AG09319 (cell line): ENCODE measurements at places on chromosomes 2 and 18.

DNA sequence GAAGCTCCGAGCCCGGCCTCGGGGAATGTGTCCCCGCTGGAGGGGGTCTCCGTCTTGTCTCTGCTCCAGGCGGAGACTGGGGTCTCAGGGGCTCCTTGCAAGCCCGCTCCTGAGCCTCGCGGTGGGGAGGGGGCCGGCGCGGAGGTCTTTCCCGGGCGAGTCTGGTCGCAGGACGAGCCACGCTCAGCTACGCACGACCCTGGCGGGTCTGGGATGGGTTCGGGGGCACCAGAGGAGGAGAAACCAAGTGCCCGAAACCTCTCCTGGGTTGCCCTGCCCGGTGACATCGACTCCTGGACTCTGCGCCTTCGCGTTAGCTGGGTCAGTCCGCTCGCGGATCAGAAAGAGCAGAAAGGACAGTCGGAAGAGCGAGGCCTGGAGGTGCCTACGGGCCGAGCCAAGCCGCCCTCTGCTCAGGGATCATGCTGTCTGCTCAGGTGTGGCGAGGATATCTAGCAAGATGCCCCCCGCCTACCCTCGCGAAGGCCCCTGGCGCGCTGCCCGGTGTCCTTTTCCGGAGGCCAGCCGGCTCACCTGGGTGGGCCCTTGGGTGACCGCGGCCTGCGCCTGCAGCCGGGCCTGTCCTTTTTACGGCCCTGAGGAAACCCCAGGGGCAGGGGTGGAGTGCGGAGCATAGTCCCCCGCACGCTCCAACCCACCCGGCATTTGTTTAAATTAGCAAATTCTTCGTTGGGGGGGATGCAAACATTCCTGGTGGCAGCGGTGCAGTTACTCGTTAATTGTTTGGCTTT, 58.7 kb downstream of the SNORC start:
- no peak for DNase-seq

DNA sequence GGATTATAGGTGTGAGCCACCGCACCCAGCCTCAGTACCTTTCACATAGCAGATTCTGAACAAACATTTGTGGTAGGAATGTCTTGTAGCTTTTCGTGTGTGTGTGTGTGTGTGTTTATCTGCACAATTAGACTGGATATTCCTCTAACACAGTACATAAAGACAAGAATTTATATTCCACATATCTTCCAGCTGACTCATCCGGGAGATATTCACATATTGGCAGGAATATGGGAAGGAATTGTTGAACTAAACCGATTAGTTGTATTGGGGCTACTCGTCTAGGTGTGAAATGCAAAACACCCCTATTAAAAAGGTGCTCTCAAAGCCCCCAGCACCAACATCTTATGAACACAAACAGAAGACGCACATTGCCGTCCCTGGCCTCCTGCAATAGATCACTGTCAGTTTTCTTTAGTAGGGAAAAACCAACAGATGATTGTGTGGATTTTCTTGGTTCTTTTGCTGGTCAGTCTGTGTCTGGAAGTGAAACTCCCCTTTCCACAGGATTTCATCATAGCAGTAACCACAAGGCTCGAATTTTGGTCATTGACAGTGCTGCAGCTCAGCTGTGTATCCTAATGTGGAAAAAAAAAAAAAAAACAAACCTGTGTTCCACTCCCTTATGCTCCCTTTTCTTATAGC, 208.5 kb upstream of the ACVR2A start:
- peak; percentile 42 for DNase-seq

- no peak for DNase-seq
These were observed 64.0 kb downstream of the MBP start for GRCh38 chr18:77068321-77069312.

- no peak for DNase-seq
These were observed 335.2 kb downstream of the KCNJ3 start for GRCh38 chr2:155033652-155034051.

GRCh38 chr2:80719607-80720006, 415.1 kb upstream of the LRRTM1 start:
- no peak for DNase-seq

GRCh38 chr2:227509076-227509475, 37.1 kb downstream of the AGFG1 start:
- no peak for DNase-seq

- DNase-seq = no peak
These were observed 332.8 kb downstream of the MYCN start for GRCh38 chr2:16273111-16273510.

GRCh38 chr2:34602262-34602661, 1003.2 kb upstream of the FAM98A start:
- DNase-seq = no peak

- DNase-seq = no peak
These were observed 260.4 kb upstream of the DSEL start for GRCh38 chr18:67776929-67777328.

DNA sequence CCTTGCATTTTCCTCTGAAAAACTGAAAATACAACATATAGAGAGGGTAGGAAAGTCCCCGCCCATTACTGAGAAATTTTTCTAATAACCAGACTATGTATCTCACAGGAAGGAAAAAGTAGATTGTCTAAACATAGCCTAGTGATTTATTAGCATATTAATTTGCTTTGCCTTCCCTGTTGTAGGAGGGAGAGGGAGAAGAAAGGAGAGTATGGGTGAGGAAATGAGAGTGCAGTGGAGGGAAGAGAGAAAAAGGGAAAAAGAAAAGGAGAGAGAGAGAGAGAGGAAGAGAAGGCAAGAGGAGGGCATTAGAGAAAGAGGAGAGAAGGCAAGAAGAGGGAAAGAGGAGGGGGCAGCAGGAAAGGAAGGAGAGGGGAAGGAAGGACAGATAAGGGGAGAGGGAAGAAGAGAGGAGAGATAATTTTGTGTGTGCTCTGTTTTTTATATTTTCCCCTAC, 3.6 kb upstream of the KYNU start:
- no peak for DNase-seq

DNA sequence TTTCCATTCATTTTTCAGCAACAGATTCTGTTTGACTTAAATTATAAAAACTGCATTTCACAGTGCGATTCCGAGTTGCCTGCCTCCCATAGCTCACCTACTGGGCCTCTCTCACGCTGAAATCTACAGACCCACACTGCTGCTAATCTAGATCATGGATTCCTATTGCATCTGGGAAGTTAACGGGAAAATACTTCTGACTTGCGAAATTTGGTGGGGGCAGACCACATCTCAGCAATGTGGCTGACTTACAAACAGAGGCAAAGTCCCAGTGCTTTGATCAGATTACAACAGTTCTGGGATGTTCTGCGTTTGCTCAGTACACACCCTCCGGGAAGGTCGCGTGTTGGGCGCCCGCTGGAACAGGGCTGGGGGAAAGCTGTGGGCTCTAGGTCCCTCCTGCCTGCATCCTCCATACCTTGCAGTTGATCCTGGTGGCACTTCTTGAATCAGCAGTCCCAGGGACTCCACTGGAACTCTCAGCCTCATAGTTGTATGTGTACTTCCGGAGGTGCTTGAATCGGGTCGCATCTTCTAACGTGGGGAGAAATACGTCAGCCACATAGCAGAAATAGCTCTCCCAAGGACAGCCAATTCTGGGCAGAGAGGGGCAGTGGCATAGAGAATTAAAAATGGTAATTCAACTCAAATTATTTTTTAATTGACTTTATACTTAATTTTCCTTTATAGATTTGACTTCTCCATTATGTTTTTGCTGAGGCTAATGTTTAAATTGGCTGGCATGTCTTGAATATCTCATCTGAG, 1.7 kb downstream of the APOB start:
- no peak for DNase-seq

- no peak for DNase-seq
These were observed 856.4 kb downstream of the RNF144A start for GRCh38 chr2:7773362-7774360.

- no peak for DNase-seq
These were observed 107.5 kb downstream of the EIPR1 start for GRCh38 chr2:3270095-3270478.

DNA sequence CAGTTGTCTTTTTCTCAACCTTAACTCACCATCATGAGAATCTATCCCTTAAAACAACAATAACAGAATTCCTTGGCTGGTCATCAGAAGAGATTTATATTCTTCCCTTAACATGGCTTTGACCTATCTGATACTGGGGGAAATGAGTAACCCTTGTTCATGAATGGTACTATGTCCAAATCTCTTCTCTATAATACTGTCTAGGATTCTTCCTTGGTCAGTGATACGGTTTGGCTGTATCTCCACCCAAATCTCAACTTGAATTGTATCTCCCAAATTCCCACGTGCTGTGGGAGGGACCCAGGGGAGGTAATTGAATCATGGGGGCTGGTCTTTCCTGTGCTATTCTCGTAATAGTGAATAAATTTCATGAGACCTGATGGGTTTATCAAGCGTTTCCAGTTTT, 282.0 kb upstream of the SIX2 start:
- DNase-seq = no peak

- no peak for DNase-seq
These were observed 118.0 kb downstream of the PLB1 start for GRCh38 chr2:28613633-28614501.

- DNase-seq = no peak
These were observed 162.3 kb upstream of the VRK2 start for GRCh38 chr2:57884281-57884680.

DNA sequence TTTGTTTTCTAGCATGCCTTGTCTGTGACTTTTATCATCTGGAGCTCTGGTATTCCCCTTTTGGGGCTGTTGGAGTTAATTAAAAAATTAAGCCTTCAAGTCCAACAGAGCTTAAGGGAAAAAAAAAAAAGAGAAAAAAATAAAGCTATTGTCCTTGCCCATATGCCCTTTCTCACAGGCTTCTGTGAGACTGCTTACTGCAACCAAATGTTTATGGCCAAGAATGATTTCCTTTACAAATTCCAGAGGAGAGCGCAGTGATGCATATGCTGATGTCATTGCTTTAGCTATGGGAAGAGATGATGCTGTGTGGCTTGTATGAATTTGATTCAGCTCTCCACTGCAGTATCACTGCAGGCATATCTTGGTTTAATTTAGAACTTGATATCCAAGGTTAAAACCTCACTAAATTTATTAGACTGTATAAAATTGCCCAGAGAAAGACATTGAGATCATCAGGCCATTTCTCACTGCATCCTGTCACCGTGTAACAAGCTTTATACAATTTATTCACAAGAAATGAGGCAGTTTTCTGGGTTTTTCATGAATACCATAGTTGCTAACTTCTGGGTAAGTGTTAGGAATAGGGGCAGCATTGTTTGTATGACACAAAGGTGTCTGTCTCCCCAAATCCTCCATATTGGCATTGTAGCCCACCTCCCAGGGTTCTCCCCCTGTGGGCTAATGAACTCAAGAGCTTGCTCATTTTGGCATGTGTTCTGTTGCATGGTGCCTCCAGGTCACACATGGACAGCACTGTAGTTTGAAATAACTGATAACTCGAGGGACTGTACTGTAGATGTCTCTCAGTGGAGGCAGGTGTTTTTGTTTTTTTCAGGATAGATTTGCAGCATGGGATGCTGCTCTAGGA, 85.0 kb downstream of the TANC1 start:
- DNase-seq = peak; percentile 72

DNA sequence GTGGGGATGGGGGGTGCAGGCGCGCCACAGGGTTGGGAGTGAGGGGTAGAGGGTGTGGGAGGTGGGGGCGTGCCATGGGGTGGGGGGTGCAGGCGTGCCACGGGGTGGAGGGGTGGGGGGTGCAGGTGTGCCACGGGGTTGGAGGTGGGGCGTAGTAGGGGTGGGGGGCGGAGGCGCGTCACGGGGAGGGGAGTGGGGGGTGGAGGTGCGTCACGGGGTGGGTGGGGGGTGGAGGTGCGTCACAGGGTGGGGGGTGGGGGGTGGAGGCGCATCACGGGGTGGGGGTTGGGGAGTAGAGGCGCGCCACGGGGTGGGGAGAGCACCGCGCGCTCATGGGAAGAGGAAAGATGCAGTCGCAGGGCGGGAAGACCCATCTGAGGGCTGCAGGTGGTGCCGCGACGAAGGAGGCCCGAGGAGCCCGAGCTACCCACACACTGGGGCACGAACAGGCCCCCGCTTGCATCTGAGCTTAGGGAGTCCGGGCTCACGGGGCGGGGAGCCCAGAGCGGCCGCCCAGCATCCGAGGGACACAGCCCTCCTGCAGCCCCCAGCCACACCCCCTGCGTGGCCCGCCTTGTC, 37.5 kb downstream of the SNED1 start:
- DNase-seq = no peak

DNA sequence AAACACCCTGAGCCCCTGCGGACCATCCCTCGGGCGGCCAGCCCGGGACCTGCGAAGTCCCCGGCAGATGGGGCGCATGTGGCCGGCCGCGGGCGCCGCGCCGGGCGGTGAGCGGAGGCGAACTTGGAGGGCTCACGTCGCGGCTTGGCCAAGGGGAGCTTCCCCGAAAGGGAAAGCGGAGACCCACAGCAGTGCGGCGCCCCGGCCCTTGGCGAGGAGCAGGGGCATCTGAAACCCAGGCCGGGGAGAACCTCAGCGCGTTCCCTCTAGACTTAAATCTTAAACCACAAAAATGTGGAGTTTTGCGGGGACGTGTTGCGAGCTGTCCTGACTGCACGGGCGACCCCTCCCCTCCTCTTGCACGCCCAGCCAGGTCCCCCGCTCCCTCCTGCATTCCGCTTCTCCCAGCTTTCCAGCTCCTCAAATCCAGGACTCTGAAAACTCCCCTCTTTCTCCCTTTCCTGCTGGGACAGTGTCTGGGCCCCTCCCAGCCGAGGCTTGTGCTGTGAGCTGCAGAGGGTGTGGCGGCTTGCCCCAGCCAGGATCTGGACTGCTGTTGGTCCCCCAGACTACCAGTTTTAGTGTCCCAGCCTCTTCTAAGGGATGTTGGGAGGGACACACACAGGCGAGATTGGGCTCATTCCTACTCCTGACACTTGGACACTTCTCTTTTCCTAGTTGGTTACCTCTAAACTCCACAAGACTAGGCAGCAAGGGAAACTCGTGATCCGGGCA, 1.3 kb downstream of the FMNL2 start:
- DNase-seq = no peak

GRCh38 chr2:159960414-159960813, 102.0 kb downstream of the PLA2R1 start:
- no peak for DNase-seq

DNA sequence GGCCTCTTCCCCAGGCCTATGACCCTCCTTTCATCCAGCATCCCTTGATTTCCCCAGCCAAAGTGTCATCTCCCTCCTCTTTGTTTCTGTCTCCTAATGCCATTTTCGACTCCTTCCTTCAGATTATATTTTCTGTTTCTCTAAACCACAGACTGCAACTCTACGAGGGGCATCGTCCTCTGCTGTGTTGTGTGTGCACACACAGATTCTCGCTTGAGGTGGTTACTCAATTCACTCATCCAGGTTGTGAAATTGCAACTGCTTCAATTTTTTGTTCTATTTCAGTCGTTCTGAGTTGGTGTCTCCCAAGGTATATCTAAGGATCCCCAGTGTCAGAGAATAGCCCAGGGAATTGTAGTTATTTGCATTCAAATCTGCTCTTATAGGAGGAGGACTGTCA, 113.5 kb upstream of the NDUFV2 start:
- DNase-seq = no peak
